Stimulated activated naive CD4-positive, alpha-beta T cell (primary cell): ENCODE measurements at places on chromosomes 11 and 22.

GRCh38 chr11:3995949-3996554 lies 98.5 kb upstream of the RRM1 start:
- DNase-seq = no peak

- no peak for DNase-seq
These were observed 103.7 kb downstream of the SHANK2 start for GRCh38 chr11:71148716-71149115.

DNA sequence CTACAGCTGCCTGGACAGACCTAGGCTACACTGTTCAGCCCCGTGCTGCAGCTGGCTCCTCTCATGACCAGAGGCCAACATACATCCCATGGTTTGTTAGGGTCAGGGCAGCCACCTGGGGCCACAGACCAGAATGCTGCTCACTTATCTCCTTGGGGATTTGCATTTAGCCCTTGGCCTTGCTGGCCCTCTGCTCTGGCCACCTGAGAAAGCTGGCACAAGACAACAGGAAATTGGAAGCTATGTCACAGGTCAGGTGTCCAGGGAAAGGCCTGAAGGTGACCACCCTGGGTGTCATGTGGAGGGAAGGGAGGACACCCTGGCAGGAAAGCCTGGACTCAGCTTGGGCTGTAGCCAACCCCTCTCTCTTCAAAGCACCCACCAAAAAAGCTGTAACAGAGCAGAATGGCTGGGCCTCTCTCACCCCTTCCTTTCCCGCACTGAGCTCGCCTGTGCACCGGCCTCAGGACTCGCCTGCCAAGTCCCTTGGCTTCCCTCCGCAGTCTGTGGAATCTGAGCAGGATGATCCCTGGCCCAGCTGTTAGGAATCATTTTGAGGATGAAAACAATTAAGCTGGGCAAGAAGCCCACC lies 86.3 kb downstream of the SNX19 start:
- DNase-seq = no peak

DNA sequence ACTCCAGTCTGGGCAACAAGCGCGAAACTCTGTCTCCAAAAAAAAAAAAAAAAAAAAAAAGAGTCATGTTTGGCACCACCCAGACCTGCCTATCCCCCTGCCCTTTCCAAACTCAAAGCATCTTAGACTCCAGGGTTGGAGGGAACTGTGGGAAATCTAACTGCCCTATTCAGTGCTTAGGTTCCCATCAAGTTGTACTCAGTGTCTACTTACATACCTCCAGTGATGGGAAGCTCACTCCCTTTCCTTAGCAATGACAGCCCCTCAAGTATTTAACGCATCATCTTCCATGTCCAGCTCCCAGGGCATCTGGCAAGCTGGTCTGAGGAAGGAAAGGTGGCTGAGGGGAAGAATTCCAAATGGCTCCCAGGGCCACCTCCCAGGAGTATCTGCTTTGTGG lies 3.0 kb downstream of the ACTN3 start:
- DNase-seq = no peak

- no peak for DNase-seq
These were observed 8.1 kb downstream of the RELA start for GRCh38 chr11:65654375-65655349.

DNA sequence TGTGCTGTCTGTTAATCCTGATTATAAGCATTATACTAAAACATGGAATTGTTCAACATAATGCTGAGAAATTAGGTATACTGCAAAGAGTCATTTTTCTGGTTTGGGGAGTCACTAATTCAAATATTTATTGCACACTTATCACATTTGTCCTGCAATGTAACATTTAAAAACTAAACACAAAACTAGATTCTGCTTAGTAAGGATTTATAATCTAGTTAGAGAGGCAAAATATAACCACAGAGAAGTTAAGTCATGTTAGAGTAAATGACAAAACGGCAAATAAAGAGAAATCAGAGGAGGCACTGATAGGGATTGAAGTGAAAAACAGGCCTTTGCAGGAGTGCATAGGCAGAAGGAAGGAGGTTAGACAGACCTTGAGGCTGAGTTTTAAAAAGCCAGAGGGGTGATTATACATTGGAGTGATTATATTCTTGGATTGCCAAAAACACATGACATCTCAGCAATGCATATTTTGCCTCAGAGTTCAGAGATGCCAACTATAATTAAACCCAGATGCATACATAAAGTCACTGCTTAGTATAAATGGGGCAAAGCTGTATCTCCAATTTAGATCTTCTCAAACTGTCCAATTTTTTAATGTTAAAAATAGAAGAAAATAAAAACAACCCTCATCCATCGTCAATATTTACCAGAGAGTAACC lies 49.7 kb downstream of the CCDC34 start:
- no peak for DNase-seq

- no peak for DNase-seq
These were observed 30.7 kb upstream of the MUC5AC start for GRCh38 chr11:1126935-1127663.

DNA sequence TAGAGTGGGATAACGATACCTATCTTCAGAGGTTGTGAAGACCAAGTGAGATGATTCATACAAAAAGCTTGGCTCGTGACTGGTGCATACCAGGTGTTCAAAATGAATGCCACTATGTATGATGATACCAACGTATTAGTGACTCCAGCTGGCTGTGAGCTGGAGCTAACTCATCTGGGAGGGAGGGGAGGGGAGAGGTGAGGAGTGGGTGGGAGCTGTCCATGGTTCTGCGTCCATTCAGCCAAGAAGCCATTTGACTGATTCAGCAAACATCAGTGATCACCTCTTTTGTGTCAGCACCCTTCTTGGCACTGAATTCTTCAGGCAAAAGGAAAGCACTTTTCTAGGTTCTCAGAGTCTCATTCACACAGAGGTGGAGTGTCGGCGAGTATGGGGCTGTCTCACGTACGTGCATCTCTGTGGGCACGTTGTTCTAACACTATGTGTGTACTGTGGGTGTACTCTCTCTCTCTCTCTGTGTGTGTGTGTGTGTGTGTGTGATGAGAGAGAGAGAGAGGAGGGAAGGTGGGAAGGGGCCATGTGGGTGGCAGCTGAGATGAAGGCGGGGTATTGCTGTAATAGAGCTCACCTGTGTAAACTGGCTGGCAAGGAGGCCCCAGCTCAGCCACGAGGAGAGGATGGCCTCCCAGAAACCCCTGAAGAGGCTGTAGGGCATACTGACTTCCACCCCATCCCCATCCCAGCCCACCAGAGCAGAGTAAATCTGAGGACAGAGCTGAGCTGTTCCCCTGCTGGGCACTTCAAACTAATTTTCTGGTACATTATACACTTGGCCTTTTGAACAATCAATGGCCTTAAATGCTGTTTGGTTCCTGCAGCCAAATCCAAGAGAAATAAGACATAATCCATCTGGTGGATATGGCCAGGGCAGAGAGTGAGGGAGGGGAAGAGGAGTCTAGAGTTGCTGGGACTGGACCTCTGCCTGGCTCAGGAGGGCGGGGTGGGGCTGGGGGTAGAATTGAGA lies 96.1 kb upstream of the THY1 start:
- DNase-seq = no peak

DNA sequence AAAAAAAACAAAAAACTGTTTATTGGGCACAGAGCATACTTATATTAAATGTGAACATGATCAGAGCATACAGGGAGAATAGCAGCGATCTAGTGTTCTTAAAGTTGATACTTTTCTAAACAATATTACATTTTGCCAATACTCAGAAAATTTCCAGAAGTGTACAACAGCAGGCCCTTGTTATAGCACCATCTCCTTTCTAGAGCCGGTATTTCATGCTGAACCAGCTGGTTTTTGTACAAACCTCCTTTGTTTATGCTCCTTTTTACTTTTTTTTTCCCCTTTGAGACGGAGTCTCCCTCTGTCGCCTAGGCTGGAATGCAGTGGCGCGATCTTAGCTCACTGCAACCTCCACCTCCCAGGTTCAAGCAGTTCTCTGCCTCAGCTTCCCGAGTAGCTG lies 90.7 kb downstream of the PPP6R3 start:
- DNase-seq = no peak

DNA sequence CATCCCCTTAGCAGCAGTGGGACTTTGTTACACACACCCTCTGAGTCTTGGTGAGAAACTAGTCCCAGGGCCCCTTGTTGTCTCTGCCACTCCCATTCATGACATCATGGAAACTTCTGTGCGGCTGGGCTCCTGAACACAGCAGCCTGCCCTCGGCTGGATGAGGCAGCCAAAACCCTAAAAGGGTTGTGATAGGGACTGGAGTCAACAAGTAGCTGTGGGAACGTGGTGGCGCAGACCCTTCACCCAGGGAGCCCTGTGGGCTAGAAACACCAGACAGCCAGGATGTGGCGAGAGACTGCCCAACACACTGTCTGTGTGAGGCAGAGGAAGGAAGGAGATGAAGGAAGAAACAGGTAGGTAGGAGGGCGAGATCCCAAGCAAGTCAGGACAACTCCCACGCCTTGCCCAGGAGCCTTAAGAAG lies 3.9 kb downstream of the CD3D start:
- DNase-seq = peak; percentile 88

DNA sequence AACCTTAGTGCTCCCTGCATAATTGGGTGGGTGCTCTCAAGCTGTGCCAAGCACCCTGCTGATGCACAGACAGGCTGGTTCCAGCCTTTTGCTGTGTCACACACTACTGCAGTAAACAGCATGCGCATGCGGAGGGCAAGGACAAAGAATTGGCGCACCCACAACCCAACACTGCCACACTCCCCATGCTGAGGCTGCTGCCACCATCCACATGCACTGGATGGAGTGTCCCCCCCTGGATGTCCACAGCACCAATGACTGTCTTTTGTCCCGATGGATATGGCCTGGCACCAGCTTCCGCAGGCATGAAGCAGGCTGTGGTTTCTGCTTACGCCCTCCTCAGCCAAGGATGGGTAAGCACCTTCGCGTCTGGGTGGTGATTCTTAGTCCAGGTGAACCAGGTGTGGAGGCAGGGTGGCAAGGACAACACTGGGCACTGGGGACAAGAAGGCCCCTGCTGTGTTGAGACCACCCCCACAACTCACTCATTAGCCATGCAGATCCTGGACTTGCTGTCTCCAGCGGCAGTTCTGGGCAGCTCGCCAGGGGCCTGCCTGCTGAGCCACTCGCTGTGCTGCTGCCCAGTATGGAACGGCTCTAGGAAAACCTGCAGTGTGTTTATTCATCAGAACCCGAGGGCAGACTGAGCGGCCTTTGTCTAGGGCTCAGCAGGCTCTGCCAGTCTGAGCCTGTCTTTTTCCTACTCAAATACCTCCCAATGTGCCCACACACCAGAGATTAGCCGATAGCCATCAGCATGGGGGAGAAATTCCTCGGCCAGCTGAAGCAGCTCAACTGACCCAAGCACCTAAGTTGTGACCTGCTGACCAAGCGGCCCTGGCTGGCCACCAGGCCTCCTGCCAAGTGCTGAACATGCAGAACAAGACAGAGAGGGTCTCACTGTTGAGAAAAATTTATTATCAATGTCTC lies 8.2 kb upstream of the NAP1L4 start:
- DNase-seq = no peak

DNA sequence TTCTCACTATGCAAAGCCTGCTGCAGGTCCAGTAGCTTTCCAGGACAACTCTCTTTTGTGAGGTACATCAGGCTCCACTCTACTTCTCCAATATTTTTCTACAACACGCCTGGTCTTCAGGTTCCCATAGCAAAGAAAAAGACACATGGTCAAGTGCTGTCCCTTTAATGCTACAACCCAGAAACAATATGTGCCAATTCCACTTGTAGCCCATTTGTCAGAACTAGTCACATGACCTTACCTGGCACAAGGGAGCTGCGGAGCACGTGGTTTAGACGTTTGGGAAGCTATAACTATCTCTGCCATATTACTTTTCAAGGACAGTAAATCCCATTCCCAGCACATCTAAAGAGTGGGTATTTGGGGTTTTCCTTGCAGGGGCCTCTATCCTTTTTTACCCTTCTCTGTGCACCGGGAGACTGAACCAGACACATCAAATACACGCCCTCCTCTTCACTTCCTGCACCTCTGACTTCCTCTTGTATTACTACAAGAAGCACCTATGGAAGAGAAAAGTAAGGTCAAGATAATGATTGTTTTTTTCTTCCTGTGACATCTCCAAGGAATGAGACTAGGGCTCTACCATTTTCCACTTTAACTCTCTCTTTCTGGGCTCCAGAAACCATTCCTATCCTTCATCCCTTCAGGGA lies 237.6 kb downstream of the ETS1 start:
- no peak for DNase-seq

DNA sequence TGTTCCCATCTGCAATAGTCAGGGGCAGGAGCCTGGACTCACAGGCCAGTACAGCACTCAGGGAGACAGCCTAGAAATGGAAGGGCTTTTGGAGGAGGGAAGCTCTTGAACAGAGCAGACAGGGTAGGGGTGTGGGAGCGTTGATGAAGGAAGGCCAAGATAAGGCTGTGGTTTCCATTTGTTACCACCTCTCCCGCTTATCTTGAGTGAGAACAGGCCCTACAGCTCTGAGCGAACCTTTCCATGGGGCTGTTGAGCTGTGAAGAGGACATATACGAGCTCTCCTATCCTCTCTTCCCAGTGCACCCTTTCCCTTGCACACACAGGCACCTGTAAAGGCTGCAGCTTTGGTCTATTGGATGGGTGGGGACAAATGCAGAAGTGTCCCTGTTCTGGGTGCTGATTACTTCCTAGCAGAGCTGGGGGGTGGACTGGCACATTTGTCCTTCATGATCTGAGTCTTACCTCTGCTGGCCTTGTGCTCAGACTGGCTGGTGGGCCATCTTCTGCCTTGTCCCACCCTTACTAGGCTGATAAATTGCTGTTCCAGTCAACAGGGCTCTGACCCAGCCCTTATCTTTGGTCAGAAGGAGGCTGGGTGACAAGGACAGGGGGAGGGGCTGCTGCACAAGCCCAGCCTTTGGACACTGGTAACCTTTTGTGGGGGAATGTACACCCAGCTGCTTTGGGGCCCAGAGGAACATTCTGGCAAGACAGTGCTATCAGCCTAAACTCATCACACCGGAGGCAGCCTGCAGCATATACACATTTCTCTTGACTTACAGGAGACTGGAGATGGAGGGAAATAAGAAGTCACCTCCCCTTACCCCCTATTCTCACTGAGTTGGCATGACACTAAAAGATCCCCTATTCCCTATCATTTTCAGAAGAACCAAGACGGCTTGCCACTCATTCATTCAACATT lies 80.1 kb upstream of the NNMT start:
- no peak for DNase-seq

DNA sequence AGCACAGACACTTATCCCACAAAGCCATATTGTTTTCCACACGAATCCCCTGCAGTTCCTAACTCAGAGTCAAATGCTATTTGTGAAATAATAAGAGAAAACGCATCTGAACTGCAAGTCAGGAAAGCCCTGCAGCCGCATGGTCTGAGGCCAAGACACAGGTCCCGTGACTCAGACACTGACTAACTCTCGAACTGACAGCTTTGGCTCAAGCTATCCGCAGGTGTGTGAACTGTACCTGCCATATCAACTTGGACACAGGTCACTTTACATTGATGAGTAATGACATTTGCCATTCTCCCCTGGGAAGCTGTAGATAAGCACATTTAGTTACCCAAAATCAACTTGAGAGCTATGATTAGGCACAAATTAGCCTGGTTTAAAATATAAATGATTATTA lies 34.9 kb upstream of the NFRKB start:
- DNase-seq = no peak

GRCh38 chr11:45538363-45538762 lies 127.1 kb downstream of the CHST1 start:
- DNase-seq = no peak
